ENCODE measurements at places on chromosomes 5 and 9. TPM values are rescaled to one million over a fixed set of nuclear protein-coding genes. Genes with fewer than 3 reads are reported as not detected.
A peak's percentile ranks its signal among the peaks of the same experiment; 100 is the strongest.

Gene SLC31A1
- total RNA-seq = 13.1 TPM

Gene CWC27
- 32.5 TPM for total RNA-seq

Gene PCDHB2
- total RNA-seq = 0.24 TPM

Gene ALG2
- 26.5 TPM for total RNA-seq

Gene DMRTA1
- total RNA-seq = not detected

DNA sequence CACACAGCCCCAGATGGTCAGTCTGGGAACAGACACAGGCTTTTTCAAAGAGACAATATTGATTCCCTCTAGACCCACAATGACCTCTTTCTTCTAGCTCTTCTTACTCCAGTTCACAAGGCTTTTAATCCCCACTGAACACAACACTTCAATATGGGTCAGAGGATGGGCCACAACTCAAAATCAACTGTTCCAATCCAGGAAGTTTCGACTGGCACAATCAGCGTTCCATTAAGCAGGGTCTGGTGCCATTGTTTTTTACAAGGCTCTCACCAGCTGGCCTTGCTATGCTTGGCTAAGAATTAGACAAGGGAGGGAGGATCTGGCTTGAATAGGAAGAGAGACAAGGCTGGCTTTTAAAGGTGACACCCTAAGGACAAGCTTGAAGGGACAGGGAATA lies 199.4 kb upstream of the SLC24A2 start:
- no peak for ATAC-seq

DNA sequence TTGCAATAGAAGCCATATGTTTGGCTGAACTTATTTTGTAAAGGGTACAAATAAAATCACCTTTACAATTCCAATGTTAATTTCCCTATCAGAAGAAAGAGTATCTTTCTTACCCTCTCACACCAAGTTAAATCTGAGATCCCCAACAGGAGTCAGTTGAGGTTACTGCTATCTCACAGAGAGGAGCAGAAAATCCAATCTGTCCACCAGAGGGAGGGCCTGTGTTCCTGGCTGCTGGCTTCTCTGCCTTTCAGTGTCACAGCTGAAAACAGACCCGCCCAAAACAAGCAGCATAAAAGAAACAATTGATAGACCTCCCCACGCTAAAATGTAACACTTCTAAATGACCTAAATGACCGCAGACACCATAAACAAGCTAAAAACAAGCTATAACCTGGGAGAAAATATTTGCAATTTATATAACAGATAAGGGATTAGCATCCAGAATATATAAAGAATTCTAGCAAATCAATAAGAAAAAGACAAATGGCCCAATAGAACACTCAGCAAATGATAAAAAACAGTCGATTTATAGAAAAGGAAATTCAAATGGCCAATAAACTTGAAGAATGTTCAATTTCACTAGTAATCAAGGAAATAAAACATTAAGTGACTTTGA lies 24.5 kb upstream of the MVB12B start:
- ATAC-seq = peak; percentile 65

DNA sequence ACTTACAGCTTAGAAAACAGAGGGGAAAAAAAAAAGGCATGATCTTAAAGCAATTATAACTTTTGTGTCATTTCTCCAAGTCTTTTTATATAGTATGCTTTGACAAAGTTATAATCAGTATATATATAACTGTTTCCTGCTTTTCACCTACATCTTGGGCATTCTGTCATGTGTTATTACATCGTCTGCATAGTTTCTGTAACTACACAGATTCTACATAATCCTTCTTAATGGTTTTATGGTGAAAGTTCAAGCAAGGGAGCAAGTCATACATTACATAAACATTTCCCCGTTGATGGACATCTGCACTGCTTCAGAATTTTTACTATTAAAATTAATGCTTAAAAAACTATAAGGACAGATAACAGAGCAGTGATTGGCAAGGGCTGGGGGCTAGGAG lies 12.1 kb downstream of the FEM1C start:
- no peak for ATAC-seq

GRCh38 chr9:95447660-95448420 lies 68.9 kb downstream of the PTCH1 start:
- ATAC-seq = no peak

Gene C9orf153
- 0.26 TPM for total RNA-seq

Gene FOXD4
- total RNA-seq = 0.24 TPM

DNA sequence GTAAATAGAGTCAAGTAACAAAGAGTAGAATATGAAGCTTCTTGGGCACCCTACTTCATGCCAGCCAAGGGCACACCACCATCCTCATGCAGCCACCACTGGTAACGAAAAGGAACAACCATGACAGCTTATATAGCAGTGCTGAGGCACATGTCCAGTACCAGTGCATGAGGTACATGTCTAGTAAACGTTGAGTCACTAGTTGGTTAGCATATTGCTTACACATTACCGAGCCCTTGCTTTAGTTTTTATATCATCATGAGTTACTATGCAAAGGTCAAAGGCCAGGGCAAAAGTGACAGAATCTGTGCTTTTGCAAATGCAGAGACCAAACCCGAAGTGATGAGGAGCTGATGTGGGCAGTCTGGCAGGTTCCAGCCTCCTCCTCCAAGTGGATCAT lies 147.1 kb upstream of the MAP1B start:
- ATAC-seq = peak; percentile 34

DNA sequence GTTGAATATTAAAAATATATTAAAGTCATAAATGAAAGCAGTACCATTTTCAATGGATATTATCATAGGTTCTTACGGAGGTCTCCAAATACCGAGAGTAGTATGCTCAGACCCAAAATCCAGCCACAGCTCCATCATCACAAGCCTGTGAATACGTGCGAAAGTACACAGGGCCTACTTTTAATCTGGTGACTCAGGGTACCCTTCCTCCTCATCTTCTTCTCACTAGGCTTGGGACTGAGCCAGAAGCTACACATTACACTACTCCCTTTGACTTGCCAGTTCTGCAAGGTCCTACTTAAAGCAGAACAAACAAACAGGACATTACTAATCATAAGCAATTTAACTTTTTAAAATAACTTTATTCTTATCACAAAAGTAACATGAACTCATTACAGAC lies 7.6 kb upstream of the RIC1 start:
- peak; percentile 77 for ATAC-seq

Gene FCN1
- total RNA-seq = not detected

Gene SPDL1
- 22.8 TPM for total RNA-seq

DNA sequence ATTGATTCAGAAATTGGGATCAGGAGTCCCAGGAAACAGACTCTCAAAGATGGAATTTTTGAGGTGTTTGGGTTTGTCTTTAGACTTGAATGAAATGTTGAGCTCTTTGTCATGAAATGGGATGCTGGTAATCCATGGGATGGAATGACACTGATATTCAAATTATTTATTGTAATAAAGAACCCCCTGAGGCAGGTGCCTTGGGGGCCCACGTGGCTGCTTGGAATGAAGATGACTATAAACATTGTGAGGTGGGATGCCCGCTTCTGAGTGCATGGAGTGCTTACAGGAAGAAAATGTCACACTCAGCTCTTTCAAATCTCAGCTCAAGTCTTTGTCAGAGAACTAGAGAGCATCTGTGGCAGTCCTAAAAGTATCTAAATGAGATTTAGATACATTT lies 9.6 kb upstream of the C1QTNF2 start:
- no peak for ATAC-seq

- ATAC-seq = no peak
Observed at GRCh38 chr9:106467865-106468164, 395.2 kb upstream of the ZNF462 start.

Gene SLC34A3
- total RNA-seq = not detected

- ATAC-seq = peak; percentile 68
Observed at GRCh38 chr5:136062366-136063274, 33.8 kb downstream of the TGFBI start.

DNA sequence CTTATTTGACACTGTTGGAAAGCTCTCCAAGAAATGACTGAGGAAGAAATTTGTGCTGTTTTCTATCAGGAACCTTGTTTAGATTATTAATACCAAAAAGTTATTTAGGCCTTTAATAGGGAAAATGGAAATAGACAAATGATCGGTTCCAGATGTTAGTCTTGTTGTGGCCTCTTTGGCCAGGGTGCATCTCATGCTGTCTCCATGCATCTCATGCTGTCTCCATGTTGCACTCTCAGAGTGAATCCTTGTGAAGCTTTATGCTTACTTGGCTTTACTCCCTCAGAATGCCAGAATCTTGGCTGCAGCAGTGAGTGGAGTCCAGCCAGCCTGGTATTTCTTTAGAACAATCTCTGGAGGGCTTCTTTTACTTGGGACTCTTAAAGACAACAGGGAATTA lies 185.5 kb downstream of the ARHGAP26 start:
- ATAC-seq = no peak

DNA sequence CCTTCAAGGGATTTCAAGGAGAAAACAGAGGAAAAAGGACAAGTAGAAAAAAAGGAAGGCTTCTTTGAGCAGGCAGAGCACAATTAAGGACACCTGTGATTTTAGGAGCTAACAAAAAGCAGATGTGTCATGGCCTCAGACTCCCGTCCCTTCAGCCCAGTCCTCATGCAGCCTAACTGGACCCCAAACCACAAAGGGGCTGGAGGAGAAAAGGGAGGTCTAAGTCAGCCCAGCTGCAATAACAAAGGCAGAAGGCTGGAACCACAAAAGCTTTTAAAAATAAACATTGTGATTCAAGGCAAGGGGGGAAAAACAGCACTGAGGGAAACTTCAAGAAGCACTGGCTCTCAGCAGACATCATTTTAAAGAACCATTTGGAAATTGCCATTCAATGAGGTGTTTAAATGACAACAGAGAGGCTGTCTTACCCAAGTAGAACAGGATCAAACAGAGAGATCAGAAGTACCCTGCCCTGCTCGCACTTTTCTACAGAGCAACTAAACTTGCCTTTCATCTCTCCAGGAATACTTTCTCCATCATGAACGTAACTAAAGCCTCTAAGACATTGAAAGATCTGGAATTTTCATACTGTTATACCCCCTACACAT lies 89.3 kb downstream of the SEMA5A start:
- no peak for ATAC-seq

DNA sequence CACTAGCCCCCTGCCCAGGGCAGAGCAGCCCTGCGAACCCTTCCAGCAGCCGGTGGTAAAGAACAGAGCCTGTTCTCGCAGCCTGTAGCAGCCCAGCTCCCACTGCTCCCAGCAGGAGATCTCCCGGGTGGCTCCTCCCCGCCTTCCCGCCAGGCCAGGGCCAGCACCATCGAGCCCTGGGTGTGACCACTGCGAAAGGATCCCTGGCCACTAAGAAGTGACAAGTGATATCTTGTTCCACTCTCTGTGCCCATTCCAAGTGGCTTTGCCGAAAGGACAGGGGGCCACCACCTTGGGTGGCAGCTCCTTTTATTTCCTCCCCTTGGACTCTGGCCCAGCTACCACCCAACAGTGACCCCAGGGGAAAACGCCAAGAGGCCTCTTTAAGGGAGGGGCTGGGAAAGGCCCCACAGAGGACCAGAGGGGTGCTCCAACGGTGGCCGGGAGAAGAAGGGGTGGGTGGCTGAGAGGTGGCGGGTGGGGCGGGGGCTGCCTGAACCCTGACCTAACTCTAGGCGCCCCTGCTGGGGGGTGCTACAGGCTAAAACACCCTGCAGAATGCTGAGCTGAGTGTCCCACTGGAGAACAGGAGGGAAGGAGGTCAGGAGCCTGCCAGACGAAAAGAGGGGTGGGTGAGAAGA lies 1.6 kb downstream of the NACC2 start:
- no peak for ATAC-seq

- no peak for ATAC-seq
Observed at GRCh38 chr9:32351845-32352244, 32.6 kb upstream of the ACO1 start.

DNA sequence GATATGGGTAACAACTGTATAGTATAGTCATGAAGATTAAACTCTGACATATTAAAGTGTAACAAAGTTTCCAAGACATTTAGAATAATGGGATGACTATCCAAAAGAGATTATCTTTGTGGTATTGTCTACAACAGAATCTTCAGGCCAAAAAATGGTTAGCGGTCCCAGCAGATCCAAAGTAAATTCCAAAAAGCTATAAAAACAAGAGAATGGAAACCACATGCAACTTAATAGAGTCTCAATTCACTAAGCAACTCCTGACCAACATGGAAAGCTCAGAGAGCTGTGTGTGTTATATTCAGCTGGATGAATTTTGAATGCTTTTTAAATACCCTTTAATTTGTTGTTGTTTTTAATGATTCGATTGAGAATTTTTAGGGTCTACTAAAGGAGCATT lies 688.2 kb downstream of the CETN3 start:
- no peak for ATAC-seq

Gene CAMK2A
- total RNA-seq = not detected

GRCh38 chr9:92747459-92748232 lies 17.0 kb downstream of the BICD2 start:
- no peak for ATAC-seq

DNA sequence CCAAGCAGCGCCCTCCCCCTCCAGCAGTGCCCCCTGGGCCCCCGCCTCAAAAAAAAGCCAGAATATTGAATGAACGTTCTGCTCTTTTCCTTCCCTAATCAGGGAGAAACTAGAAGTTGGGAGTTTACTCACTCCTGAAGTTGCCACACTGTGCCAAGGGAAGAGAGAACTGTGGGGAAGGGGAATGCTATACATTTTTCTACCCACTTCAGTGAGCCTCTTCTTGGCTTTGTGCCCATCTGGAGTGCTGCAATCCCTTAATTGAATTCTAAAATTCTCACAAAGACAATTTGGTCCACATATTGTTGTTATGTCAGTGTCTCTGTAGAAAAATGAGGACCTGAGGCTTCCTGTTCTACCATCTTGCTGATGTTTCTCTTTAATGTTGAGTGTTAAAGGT lies 443.7 kb downstream of the DIRAS2 start:
- ATAC-seq = no peak

DNA sequence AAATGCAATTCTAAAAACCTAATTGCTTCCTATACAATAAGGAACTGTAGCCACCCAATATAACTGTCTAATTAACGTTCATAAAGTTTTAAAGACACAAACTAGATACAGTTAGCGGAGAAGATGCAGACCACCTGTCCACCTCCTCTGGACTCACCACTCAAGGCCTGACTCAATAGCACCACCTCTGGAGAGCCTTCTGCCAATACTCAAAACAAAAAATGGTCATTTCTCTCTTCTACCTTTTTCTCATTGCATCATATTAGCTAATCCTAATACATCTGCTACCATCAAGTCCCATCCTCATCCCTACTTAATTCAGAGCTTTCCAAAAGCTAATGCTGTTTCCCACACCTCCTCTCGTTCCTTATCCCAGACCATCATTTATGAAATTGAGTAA lies 159.9 kb downstream of the MLLT3 start:
- ATAC-seq = no peak

GRCh38 chr9:89372230-89372816 lies 54.0 kb downstream of the SECISBP2 start:
- ATAC-seq = peak; percentile 57

DNA sequence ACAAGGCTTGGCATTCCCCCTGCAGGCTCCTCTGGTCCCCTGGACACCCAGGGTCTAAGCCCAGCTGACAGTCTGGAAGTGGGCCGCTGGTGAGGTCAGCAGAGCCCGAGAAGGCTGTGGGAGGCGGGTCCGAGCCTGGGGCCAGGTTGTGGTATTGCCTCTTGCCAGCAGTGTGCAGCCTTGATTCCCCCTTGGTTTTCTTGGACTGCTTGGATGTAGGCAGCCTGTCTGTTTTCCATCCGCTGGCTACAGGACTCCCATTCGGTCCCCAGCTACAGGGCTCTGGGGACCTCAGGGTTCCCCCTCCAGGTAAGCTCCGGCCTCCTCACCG lies 1.6 kb downstream of the AIF1L start:
- no peak for ATAC-seq

GRCh38 chr9:74985041-74985440 lies 32.3 kb upstream of the C9orf40 start:
- ATAC-seq = no peak
